Pancreas (tissue), 10 donors: ENCODE measurements at places on chromosomes 1 and 21.
A peak's percentile ranks its signal among the peaks of the same experiment; 100 is the strongest.

DNA sequence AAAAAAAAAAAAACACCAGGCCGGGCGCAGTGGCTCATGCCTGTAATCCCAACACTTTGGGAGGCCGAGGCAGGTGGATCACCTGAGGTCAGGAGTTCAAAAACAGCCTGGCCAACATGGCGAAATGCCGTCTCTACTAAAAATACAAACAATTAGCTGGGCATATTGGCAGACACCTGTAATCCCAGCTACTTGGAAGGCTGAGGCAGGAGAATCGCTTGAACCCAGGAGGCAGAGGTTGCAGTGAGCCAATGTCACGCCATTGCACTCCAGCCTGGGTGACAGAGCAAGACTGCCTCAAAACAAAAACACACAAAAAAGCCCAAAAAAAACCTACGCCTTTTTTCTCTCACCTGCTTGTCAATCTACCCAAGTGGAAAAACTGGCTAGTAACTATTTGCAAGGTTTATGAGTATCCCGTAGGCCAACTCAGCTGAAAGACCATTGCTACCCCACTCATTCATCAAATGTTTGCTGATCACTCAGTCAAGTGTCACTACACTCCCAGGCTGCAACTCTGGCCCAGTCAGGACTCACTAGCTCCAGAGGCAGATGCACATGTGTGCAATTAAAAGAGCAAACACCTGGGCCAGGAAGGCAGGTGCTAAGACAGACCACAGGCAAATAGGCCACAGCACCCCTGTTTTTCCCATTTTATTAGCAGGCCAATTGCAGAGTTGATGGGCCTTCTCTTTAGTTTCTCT, 2.0 kb downstream of the CSRP1 start:
- no peak for DNase-seq

GRCh38 chr1:207645635-207646081, 725 bp downstream of the CR1L start:
- DNase-seq = no peak

- DNase-seq = peak; percentile 73
Observed at GRCh38 chr1:17250601-17251000, 1.7 kb downstream of the PADI3 start.

GRCh38 chr1:183089025-183089639, 65.9 kb downstream of the LAMC1 start:
- no peak for DNase-seq

- DNase-seq = no peak
Observed at GRCh38 chr1:17120962-17121837, 1.9 kb upstream of the PADI2 start.

DNA sequence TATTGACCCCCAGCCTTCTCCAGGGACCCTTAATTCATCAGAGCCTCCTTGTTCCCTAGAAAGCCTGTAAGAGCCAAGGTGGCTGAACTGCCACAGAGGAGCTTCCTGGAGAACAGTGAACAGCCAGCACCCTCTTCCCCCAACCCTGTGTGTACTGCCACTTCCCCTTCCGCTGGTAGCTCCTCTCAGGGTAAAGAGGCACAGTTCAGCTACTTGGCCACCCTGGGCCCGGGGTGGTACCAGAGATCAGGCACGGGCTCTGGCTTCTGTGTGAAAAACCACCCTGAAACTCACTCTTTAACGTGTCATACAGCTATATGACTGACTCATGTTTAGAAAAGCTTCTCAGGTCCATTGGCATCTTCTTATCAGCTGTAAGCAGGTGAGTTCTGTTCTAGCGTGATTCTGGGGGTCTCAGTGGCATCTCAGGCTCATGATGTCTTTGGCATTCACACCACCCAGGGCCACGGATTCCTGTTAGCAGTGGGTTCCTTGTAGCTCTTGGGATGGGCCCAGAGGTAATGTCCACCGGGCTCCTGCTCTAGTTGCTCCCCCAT, 22.4 kb downstream of the ARMH1 start:
- DNase-seq = no peak

GRCh38 chr1:175499595-175500382, 243.6 kb downstream of the TNR start:
- DNase-seq = no peak

DNA sequence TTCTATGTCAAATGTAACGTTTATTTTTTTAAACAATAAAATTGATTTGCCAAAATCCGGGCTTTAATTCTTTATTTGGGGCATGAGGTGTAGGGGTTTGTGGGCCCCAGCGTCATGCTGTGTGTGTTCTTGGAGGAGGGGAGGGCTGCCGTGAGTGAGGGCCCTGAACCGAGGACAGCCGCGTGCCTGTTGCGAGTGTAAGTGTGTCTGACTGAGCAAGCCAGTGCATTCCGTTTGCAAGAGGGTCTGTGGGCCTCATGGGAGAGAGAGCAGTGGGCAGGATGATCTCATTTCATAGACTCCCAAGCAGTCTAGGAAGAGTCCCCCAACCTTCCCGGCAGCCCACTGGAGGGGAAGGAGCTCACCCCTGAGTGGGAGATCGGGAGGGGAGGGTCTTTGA, 21.4 kb upstream of the SPSB1 start:
- DNase-seq = no peak

GRCh38 chr1:62794053-62794452, 10.1 kb downstream of the ATG4C start:
- no peak for DNase-seq

GRCh38 chr1:181482001-181482430, 1.3 kb upstream of the CACNA1E start:
- no peak for DNase-seq

DNA sequence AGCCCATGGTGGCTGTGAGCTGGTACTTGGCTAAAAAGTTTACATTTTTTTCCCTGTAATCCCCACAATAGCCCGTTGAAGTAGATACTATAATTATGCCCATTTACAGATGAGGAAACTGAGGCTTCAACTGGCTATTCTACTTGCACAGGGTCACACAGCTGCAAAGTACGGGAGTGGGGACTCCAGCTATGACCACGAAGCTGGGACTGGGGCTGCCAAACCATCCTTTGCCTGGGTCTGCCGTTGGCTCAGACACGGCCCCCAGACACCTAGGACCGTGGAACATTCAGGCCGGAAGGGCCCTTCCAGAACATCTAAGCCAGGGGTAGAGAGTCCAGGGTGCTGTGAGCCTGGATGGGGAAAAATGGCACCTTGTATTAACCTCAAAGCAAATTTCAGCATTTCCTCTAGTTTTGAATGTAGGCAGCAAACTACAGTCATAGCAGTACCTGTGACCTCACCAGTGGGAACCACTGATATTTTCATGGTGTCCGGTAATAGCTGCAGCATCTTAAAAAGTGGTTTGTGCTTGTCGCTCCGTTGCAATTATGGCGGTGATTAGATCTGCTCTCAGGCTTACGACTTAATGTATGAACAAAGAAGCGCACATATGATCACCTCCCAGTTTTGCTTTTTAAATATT, 4.3 kb downstream of the TP73 start:
- no peak for DNase-seq

DNA sequence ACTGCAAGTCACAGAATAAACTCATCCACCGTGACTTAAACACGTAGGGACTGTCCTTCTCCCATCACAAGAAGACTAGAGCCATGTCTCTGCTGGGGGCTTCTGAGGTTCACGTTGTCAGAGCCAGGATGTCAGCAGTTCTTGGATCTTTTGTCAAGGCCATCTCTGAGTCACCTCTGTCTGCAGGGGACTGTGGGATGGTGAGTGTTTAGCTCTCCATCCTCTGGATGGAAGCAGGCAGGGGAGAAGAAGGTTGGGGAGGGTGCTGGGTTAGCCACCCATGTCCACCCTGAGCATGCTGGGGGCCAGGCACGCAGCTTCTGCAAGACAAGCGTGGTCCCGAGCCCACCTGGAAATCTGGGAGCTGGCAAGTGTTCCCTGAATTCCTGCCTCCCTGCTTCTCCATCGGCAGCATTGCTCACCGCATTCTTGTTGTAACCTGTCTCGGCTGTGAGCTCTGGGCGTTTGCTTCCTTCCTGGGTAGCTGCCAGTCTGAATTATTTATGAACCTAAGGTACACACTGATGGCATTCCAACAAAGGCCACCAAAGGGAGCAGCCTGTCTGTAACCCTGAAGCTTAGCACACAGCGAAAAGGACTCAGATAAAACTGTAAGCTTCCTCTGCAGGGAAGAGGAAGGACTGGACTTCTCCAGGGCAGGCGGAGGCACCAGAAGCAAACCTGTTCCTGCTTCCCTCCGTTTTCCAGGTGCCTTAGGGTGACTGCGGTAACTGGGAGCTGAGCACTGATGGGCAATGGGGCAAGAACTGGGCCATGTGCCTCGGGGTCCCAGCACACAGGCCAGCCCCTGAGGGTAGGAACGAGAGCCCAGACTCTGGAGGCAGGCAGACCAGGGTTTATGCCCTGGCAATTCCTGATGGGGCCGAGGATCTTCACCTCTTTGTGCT, 88.6 kb downstream of the RIPK4 start:
- peak; percentile 77 for DNase-seq

- no peak for DNase-seq
Observed at GRCh38 chr1:240004086-240004749, 87.5 kb upstream of the FMN2 start.

DNA sequence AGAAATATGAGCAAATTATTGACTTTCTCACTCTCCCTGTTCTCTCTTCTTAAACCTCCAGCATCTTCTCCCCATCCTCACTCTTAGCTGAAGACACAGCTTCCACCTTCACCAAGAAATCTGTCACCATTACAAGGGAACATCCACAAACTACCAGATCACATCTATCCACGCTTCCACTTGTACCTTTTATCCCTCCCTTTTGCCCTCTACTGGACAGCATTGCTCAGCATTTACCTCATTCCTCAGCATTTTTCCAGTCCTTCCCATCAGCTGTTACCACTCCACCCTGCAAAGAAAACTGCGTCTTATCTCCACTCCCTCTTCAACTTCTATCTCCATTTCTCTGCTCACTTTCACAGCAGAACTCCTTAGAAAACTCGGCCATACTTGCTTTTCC, 42.6 kb downstream of the KCNJ6 start:
- no peak for DNase-seq

DNA sequence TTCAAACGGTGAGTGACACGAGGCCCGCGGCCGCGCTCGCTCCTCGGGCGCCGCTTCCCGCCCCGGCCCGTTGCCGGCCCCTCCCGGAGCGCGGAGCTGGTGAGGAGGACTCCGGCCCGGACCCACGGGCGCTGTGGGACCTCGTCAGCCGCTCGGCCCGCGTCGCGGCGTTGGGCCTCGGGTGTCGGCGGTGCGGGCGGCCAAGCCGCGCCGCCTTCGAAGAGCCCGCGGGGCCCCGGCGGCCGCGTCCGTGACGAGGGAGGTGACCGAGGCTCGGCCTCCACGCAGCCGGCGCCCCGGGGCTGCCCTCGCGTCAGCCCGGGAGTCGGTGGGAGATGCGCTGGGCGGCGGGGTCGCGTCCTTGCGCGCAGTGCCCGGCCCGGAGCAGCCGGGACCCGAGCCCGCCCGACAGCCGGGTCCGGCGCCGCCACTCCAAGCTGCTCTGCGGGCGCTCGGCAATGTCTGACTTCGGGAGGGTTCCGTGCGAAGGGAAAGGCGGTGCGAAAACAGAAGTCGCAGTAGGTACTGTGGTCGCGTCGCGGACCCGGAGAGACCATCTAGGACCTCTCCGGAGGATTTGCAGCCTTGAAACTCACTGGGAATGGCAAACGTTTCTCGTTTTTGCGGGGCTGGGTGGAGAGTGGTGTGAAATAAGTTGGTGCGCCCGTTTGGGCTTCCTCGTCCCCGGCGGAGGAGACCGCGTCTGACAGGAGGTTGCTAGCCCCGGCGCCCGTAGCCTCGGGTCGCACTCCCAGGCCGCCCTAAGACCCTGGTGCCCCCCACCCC, 829 bp downstream of the SPEN start:
- DNase-seq = peak; percentile 78

DNA sequence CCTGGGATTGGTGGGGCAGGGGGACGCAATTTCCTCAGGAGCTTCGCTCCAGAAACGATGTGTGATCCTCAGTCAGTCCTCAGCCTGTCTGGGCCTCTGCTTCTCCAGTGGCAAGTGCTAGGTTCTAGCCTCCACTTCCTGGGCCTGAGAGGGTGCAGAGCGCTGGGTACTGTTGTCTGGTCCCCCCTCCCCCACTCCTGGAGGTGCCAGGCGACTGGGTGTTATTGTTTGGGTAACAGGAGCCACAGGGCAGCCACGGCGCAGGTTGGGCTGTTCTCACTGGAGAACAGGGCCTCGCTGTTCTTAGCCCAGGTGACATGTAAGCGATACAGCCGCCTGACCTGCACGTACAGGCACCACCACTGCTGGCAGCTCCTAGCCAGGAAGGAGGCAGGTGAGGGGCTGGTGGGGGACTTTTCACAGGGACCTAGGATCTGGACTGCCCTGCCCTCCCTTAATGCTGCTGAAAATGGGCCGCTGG, 2.1 kb downstream of the RPS6KA1 start:
- peak; percentile 79 for DNase-seq

- peak; percentile 71 for DNase-seq
Observed at GRCh38 chr1:192904438-192904895, 95.6 kb downstream of the RGS2 start.

DNA sequence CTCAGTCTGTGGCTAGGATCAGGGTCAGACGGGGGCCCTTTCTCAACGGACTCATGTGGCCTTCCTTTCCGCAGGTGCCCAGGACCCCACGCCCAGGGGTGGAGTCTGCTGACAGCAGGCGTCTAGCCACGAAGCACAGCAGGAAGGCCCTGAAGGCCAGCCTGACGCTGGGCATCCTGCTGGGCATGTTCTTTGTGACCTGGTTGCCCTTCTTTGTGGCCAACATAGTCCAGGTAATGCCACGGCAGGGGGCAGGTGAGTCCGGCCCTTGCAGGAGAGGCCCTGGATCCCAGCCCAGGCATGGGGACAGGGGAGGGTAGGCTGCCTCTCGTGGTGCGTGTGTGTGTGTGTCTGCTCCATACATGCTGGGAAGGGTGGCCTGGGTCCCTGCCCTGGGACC, 13.8 kb downstream of the HTR6 start:
- no peak for DNase-seq

GRCh38 chr1:244768804-244769203, 66.7 kb upstream of the COX20 start:
- DNase-seq = no peak

DNA sequence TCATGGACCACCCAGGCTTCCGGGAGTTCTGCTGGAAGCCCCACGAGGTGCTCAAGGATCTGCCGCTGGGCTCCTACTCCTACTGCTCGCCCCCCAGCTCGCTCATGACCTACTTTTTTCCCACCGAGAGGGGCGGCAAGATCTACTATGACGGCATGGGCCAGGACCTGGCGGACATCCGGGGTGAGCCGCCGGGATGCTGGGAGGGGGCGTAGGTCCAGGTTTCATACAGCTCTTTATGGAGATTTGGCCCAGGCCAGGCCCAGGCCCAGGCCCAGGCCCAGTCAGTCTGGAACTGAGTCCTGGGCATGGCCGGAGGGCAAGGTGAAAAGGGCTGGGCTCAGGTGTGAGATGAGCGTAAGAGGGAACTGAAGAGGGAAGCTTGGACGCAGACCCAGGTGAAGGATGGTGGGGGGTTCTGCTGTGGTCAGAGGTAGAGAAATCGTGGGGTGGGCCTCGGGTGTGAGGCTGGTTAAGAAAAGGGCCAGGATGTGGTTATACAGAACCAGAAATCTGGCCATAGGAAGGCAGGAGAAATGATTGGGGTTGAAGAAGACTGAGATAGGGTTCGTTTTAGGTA, 23.0 kb downstream of the DISP3 start:
- DNase-seq = no peak

GRCh38 chr21:32359719-32360260, 33.0 kb downstream of the URB1 start:
- no peak for DNase-seq

GRCh38 chr1:229006121-229006870, 264.6 kb upstream of the RAB4A start:
- no peak for DNase-seq
